ENCODE measurements at places on chromosomes 3 and 15. TPM values are rescaled to one million over a fixed set of nuclear protein-coding genes. Genes with fewer than 3 reads are reported as not detected.

Gene DNAH12
- total RNA-seq: not detected

Gene CD200R1
- total RNA-seq: 1.8 TPM

Gene LRRN1
- 0.14 TPM for total RNA-seq

Gene TNNC1
- total RNA-seq: 3,477 TPM

Gene ISY1
- 24.5 TPM for total RNA-seq

Gene TMEM212
- not detected for total RNA-seq

Gene ASTE1
- total RNA-seq: 4.9 TPM

Gene FANCD2OS
- total RNA-seq: not detected

Gene ITGA11
- 20.4 TPM for total RNA-seq

Gene CHCHD6
- total RNA-seq: 9.5 TPM

Gene TGM5
- total RNA-seq: not detected

GRCh38 chr15:95715116-95715903, 615.2 kb upstream of the NR2F2 start:
- no peak for DNase-seq

DNA sequence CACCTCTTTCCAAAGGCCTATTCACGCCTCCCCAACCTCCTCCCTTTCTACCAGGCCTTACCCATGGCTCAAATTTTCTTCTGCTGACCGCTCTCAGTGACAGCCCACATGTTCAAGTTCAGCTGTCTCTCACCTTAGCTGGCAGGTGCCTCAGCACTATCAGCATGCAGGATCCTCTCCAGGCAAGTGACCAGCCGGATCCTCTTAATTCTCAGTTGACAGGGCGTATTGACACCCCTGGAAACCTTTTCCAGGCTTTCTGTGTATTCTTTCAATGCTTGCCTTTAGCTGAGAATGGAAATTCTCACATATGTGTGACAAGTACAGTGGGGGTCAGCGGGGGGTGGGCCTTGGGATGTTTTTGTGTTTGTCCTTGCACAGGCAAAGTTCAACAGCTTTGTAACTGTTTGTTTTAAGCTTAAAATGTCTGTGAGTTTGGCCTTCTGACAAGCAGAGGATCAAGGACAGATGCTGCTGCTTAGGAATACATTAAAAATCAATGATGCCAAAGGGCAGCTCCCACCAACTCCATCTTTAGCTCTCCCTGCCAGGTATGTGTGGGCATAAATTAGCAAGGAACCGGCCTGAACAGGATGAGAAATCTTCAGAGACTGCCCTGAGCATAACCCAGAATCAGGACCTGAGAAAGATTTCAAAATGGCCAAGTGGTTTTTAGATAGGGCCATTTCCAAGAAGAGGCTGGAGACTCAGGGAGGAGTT, 17.4 kb upstream of the BDH1 start:
- no peak for DNase-seq

DNA sequence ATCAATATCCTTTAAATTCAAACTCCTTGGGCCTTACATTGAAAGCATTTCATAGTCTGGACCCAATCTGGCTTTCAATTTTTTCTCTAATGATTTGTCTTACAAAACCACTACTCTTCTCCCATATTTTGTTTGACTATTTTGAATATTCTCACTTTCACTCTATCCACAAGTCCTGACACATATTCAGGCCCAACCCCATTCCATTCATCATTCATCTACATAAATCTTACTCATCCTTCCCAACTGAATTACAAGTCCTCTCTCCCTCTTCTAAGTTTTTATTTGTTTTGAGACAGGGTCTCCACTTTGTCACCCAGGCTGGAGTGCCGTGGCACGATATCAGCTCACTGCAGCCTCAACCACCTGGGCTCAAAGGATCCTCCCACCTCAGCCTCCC, 43.6 kb downstream of the TOP2B start:
- DNase-seq: no peak

DNA sequence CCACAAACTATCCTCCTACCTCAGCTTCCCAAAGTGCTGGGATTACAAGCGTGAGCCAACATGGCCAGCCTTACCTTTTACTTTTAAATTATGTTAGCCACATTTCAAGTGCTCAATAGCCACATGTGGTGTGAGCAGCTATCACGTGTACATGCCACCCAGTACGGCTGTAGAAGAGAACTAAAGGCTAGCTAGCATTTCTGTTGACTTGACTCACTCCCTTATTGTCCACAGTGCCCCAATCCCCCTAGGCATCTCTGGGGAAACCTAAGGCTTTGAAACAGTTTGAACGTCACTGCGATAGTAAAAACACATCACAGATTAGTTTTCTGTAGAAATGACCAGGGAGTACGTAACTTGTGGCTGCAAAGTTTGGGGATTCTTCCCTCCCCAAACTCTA, 12.0 kb downstream of the C15orf40 start:
- no peak for DNase-seq

- DNase-seq: no peak
Measured at GRCh38 chr3:120470870-120471269, 20.1 kb upstream of the FSTL1 start.

DNA sequence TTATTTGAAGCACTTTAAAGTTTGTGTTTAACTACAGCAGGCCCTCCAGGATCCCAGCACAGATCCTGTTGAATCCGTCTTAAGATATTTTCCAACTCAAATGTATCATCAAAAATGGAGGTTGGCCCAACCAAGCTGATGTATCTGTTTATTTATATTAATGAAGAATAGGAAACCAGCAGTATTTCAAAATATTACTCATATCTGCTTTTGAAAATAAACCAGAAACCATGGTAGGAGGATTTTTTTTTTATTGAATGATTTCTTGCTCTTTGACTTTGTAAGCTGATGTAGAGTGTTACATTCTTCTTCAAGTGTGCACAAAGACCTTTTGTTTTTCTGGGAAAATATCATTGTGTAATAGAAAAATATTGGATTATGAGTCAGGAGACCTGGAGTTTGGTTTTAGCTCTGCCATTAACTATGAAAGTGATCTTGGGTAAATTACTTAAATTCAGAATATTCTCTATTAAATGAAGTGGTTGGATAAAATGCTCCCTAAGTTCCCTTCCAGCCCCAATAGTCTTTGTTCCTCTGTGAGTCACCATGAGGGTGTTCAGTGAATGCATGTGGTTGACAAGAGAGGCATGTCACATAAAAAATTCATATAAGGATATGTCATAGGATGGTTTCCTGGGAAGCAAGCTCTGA, 221.3 kb upstream of the GAP43 start:
- no peak for DNase-seq

GRCh38 chr3:176739159-176739558, 458.1 kb downstream of the TBL1XR1 start:
- DNase-seq: no peak

- no peak for DNase-seq
Measured at GRCh38 chr3:126691765-126692164, 12.3 kb upstream of the CHCHD6 start.

- no peak for DNase-seq
Measured at GRCh38 chr3:141278196-141279076, 46.8 kb downstream of the PXYLP1 start.

- DNase-seq: peak; percentile 61
Measured at GRCh38 chr3:142180761-142181362, 31.5 kb upstream of the TFDP2 start.

GRCh38 chr3:98817547-98818041, 54.5 kb downstream of the ST3GAL6 start:
- no peak for DNase-seq

DNA sequence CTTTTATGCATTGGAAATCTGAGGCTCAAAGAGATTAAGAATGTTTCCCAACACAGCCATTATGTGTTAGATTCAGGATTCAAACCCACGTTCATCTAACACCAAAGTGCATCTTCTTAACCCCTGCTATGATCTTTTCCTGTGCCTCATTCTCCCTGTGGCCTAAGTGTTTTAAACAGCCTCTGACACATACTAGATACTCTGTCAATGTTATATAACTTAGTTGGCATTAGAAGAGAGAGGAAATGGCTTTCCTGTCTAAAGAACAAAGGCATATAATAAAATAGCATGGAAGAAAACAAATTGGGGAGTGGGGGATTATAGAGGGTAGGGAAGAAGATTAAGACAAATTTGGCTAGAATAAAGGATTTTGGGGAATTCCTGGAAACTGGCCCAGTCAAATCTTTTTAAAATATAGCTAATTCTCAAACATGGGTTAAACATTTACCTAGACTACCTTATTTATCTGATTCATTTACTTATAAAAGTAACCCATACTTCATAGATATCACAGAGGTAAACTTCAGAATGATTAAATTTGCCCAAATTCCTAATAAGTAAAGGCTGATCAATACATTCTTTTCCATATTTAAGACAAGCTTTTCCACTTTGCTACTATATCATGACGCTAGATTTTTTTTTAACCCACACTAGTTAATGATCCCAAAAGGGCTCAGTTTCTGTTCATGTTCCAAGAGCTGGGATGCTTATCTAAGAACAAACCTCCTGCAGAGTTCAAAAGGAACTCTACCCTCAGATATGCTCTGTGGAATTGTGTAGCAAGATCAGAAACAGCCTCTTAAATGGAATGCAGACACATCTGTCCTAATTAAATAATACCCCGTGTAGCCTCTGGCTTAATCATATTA, 122.9 kb upstream of the PTPRG start:
- no peak for DNase-seq

DNA sequence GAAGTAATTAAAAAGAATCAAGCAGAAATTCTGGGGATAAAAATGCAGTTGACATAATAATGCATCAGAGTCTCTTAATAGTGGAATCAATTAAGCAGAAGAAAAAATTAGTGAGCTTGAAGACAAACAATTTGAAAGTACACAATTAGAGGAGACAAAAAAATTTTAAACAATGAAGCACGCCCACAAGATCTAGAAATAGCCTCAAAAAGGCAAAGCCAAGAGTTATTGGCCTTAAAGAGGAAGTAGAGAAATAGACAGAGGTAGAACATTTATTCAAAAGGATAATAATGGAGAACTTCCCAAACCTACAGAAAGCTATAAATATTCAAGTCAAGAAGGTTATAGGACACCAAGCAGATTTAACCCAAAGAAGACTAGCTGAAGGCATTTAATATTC, 113.3 kb downstream of the TBC1D2B start:
- DNase-seq: no peak
